NCI-H2029 (cell line): ENCODE measurements at places on chromosomes 3 and 15.
A peak's percentile ranks its signal among the peaks of the same experiment; 100 is the strongest.

- peak; percentile 25 for DNase-seq
Measured at GRCh38 chr3:51974963-51975851, at the start of gene ABHD14A. Gene ABHD14A, plus strand, starts transcription at chr3:51975064. Its CDS starts 72 bp downstream, at chr3:51975136.

GRCh38 chr15:58839485-58839884 is 68.4 kb downstream of the MINDY2 start:
- DNase-seq: no peak

GRCh38 chr3:40618158-40618557 is 93.4 kb downstream of the ZNF621 start:
- no peak for DNase-seq

DNA sequence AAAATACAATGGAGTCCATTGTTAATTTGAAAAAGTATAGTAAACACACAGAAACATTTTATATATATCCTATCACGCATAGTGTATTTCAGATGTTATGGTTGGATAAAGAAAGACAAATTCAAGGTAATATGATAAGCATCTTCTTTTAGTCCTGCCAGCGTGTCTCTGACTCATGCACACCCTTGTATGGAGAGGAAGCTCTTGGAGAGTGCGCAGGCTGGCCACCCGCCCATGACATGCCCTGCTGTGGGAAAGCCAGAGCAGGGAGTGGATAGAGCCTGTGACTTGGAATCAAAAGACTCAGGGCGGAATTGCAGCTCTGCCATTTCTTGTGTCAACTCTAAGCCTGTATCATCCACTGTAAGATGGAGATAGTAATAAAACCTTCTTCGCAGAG is 23.0 kb upstream of the COPG1 start:
- peak; percentile 43 for DNase-seq

DNA sequence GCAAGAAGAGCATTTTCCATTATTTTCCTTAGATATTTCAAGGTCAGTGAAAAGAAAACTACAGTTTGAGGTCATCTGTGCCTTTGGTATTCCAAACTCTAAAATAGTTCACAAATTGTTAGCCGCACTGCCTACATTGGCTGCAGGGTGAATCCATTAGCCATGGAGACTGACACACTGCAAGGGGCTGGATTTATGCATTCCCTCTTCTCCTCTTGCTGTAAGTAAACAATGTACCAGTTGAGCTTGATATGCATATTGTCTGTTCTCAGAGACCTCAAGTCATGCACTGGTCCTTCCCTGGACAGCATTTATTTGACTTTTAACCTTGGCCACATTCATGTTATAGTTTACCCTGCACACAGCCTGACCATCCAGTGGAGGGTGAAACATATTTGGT is 50.2 kb upstream of the TNFSF10 start:
- no peak for DNase-seq

DNA sequence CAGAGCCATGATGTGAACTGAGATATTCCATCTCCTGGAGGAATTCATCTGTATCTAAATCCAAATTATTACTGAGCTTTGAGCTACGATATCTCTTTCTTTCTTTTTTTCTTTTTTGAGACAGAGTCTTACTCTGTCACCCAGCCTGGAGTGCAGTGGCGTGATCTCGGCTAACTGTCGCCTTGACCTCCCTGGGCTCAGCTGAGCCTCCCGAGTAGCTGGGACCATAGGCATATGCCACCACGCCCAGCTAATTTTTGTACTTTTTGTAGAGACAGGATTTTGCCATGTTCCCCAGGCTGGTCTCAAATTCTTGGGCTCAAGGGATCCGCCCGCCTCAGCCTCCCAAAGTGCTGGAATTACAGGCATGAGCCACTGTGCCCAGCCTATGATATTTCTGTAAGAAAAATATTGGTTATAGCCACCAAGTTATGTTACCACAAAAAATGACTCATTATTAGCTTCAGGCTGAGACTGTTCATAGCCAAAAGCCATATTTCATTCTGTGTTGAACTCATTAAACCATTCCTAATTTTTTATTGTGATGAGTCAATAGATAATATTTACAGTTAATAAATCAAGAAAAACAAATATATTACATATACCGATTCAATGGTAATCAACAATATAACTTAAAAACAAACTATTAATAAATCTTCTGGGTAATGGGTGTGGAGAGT is 27.1 kb upstream of the SLC30A4 start:
- no peak for DNase-seq

DNA sequence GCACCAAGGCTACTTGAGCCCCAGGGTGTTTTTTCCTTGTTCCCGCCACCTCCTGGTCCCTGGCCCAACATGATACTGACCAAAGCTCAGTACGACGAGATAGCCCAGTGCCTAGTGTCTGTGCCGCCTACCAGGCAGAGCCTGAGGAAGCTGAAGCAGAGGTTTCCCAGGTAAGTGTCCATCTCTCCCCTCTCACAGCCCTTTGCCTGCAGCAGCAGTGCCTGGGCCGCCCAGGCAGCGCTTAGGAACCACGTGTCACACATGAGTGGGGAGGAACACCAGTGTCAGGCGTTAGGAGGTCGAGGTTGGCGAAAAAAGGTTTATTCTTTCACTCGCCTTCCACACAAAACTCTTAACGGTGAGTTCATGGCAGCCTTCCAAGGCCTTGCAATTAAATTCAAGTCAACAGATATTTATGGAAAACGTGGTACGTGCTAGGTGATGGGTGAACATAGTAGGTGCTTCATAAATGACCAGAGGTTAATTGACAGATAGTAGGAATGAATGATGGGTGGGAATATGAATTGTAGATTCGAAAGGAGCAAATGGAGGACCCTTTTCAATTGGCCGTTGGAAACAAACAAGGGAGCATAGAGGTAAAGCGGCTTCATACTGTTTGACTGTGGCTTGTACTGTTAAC is 486 bp downstream of the CDIN1 start:
- no peak for DNase-seq

- DNase-seq: no peak
Measured at GRCh38 chr3:23991306-23991682, 46.2 kb downstream of the NR1D2 start.
